Mucosa of gallbladder (tissue), 1 donor: ENCODE measurements at places on chromosomes 4 and X. TPM values are rescaled to one million over a fixed set of nuclear protein-coding genes. Genes with fewer than 3 reads are reported as not detected.
A peak's percentile ranks its signal among the peaks of the same experiment; 100 is the strongest.

Gene PDLIM3
- total RNA-seq = 85.5 TPM

Gene ZDHHC15
- 1.5 TPM for total RNA-seq

Gene PAGE5
- not detected for total RNA-seq

Gene TMPRSS11B
- total RNA-seq = not detected

Gene ADGRA3
- 26.2 TPM for total RNA-seq

Gene PABPC1L2B
- total RNA-seq = not detected

Gene EXOSC9
- 10.4 TPM for total RNA-seq

Gene INTU
- 10.1 TPM for total RNA-seq

Gene CD40LG
- total RNA-seq = 2.1 TPM

Gene CTAG1A
- not detected for total RNA-seq

Gene HTATSF1
- total RNA-seq = 35.8 TPM

DNA sequence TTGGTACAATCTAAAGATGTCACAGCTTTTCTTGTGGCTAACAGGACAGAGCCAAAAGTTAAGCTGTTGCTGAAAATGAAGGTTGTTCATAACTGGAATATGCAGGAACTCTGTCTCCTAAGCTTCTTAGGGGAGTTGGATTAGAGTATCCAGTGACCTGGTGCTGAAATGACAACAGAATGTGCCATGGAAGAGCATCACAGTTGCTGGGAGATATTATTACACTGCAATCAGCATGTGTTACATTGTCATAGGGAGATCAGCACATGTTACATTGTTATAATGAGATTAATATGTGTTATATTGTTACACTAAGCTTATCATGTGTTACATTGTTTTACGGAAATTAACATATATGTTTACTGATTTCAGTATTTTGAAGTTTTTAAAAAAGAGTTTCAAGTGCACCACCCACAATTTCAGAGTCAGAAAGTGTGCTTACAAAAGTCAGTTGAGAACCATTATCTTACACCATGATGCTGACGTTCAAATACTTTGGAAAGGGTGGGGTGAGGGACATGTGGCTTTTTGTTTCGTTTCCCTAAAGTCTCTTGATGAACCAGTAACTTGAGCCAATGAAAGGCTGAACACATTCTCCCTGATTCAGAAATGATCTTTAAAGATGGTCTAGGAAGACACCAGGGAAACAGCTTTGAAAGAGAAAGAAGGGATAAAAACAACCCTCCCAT lies 113.4 kb downstream of the DRD5 start:
- no peak for DNase-seq

GRCh38 chrX:20571611-20572010 lies 304.9 kb upstream of the RPS6KA3 start:
- no peak for DNase-seq

- DNase-seq = no peak
Observed at GRCh38 chr4:1451106-1451751, 45.0 kb upstream of the NKX1-1 start.

- DNase-seq = no peak
Observed at GRCh38 chr4:79209822-79210635, 115.8 kb downstream of the NAA11 start.

GRCh38 chrX:130173190-130173895 lies 1.6 kb downstream of the RAB33A start:
- no peak for DNase-seq

- DNase-seq = no peak
Observed at GRCh38 chr4:3340038-3340699, 47.3 kb downstream of the RGS12 start.

DNA sequence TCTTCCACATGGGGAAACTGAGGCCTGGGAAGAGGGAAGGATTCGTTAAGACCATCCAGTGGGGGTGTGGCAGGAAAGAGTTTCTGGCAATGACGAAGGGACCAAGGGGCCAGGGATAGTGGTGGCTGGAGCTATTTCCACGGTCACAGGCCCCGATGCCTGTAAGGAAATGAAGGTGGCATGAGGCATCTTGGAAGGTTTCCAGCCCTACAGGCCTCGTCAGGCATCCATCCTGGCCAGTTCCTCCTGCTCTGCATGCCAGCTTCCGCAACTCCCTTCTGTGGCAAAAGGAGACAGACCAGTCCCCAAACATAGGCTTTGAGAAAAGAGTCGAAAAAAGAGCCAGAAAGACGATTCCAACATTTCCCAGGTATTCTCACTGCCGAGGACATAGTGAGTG lies 9.2 kb upstream of the C4orf50 start:
- DNase-seq = no peak

DNA sequence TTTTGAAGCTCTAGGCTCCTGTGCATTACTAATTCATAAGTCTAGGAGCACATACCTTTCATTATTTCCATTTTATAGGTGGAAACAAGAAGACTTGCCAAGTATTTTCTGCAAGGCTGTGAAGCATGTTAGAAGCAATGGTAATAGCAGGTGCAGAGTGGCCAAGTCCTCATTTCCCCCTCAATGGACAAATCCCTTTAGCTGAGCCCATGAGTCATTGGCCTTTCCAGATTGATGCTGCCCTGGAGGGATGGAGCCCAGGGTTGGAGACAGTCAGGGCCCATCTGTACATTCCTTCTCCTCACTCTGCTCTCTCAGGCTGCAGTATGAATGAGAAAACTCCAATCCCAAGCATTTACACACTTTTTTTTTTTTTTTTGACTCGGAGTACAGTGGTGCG lies 6.6 kb downstream of the MGST2 start:
- no peak for DNase-seq

DNA sequence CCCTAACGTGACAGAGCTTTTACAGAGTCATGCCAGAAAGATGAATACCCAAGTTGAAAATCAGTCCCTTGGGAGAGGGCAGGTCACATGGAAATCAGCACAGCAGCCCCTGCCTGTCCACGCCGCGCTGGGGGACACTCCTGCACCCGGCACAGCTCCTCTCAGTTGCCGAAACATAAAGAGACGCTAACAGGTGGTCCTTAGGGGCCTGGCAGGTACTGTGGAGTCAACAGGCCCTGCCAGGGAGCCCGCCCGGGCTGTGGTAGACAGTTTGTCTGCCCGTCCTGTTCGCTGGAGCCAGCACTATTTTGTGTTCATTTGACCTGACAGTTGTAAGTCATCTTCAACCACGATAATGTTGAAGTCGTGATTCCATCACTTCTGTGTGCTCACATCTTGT lies 30.5 kb downstream of the NELFA start:
- DNase-seq = no peak

DNA sequence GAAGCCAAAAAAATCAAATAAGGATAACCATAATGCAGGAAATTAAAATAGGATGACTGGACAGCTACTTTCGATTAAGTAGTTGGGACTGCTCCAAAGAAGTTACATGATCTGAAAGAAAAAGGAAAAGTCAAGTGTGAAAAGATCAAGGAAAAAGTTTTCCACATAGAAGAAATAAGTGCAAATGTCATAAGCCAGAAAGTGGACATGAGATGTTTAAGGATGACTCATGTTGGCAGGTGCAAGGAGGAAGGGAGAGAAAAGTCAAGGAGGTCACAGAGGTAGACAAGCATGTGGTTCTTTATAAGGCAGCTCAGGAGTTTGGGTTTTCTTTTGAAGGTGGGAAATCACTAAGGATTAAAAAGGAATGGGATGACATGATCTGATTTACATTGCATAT lies 89.8 kb upstream of the GPRIN3 start:
- DNase-seq = no peak

DNA sequence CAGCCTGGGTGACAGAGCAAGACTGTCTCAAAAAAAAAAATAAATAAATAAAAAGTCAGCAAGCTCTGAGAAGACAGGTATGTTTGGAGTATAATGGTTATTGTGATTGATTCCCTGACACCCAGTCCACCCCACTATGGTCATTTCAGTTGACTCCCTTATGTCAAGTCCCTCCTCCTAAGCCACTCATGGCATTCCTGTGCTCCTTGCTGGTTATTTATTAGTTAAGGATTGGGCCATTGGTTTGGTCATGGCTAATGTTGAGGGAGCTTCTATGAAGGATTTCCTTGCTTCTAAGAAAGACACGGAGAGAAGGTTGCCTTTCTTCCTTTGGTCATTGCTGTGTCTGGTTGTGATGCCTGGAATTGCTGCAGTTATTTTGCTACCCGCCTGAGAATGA lies 140.1 kb downstream of the UCHL1 start:
- no peak for DNase-seq

GRCh38 chrX:26352891-26353430 lies 137.0 kb downstream of the MAGEB5 start:
- no peak for DNase-seq

GRCh38 chr4:4735136-4735750 lies 124.2 kb upstream of the MSX1 start:
- DNase-seq = no peak

DNA sequence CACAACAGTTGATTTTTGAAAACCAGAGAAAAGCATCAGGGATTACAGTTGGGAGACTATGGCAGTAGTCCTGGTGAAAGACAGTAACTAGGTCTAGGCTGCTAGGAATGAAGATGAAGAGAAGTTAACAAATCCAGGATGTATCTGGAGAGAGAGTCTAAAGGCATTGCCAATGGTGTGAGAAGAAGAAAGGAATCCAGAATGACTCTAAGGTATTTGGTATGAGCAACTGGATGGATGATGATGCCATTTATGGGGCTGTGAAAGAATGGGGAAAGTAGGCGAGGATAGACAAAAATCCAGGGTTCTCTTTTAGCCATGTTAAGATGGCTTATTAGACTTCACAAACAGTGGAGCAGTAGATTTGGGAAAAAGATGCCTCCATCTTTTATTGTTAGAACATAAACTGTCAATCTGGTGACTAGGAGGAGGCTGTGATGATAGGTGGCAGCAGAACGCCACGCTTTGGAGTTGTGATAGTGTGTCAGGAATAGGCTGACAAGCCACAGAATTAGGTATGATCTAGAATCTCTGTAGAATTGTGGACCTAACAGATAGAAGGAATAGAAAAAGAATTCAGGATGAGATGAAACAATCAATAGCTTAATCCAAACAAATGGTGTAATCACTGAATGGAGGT lies 27.3 kb upstream of the JADE1 start:
- DNase-seq = peak; percentile 22

GRCh38 chr4:84751707-84752106 lies 168.8 kb downstream of the CDS1 start:
- no peak for DNase-seq

DNA sequence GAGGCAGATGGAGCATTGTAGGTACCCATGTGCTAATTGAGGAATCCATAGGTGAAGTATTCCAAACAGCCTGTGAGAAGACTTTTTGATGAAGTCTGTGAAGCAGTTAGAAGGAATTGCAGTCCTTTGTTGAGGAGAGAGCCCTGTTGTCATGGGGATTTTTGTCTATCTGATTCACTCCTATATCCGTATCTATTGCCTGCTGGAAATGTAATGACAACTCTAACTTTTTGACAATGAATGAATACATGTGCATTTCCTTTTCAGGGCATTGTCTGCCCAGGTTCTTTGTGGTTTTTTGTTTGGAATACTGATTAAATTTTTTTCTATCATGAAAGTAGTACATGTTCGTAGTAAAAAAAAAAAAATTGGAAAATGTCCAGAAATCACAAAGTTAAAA lies 31.1 kb downstream of the STK32B start:
- DNase-seq = no peak

DNA sequence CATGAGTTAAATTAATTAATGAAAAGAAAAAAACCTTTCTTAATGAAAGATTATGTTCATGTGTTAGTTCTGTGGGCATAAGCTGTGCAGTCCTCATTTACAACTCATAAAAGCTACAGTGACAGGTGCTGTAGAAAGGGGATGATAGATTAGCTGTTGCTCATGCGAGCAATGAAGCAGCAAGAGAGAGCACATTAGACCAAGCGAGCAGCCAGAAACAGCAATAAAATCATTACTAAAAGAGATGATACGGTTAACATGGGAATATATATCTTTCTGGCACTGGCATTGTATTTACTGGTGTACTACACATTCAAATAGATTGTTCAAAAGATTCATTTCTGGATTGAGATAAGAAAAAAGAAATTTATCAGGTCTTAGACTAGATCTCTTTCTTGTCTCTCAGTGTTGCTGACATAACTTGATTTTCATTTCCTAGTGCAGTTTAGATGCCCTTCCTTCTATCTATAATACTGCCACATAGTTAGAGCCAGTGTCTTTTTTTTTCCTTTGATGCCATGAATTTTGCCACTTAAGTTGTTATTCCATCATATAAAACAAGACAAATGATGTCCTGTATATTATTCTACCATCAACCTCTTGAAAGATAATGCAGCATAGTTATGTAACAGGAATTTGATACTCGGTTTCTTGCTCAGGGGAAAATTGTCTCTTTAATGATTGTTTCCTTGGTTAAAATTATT lies 164.6 kb downstream of the BANK1 start:
- no peak for DNase-seq

- DNase-seq = no peak
Observed at GRCh38 chr4:61395754-61396153, 195.6 kb downstream of the ADGRL3 start.

GRCh38 chrX:153301746-153302145 lies 19.8 kb downstream of the PNMA6F start:
- DNase-seq = no peak

- DNase-seq = no peak
Observed at GRCh38 chrX:31837445-31838049, 765.7 kb upstream of the FTHL17 start.

DNA sequence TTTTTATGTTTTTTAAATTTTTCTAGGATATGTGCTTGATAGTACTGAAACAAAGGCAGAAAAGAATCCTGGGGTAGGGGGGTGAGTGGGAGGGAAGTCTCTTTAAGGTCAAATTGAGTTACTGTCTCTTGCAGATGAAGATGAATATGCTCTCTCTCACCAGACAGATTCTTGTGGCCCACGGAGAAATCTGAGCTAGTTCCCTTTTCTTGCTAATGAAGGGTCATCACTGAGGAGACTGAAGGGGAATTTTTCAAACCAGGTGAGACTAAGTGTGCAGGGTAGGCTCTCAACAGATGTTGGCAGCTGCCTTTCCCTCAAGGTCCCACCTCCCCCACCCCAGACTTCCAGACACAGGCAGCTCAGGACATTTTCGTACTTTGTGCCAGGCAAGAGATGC lies 21.5 kb downstream of the FAM9C start:
- no peak for DNase-seq

GRCh38 chr4:168059251-168059650 lies 33.1 kb upstream of the ANXA10 start:
- DNase-seq = no peak

DNA sequence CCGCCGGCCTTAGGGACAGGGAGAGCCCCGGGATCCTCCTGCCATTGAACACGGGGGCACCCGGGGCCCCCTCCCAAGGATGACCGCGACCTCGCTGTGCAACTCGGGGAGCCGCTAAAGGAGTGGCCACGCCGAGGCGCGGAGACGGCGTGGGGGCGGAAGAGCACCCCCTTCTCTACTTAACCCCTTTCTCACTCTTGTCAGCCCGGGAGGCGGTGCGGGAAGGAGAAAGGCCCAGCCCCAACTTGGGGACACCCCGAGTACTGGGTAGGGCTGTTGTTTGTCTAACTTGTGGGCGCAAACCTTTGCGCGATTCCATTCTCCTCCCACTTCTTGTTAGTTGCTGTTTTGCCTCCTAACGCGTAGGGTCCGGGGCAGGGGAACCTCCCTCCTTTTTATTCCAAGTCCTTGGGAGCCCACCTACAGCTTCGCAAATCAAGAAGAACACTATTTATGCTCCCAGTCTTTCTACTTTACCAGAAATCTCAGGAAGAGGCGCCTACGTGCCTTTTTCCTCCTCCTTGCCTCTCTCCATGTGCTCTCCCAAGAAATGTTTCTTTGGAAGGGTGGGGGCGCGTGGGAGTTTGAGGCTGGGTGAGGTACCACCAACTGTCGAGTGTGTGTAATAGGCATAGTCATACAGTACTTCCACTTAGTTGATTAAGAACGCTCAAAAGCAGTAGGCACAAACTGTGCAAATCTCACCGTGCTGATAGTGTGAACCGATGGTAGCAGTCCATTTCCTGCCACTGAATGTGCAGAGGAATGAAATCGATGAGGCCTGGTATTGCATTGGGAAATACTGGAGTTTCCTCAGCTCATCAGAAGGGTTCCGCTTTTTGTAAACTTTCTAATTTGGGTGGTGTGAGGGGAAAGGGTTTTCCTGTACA lies 813 bp downstream of the DIAPH2 start:
- peak; percentile 12 for DNase-seq
